IPS DF 19.7 (cell line): ENCODE measurements at places on chromosomes 3 and 15.

DNA sequence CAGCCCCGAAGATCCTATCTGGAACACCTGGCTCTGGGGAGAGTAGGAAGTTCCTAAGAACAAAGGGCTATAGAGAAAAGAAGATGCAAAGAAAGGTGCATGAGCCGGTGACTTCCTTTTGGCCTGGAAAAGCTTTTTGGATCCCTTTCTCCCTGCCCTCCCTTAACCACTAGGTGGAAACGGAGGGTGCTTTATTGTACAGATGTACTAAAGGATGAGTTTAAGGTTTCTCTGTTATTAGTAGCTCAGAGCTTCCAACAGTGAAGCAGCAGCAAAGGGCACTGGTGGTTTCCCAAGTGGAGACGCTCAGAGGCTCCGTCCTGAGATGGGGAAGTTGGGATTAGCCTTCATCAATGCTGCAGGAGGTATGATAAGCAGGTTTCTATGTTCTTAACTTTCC lies 5.9 kb upstream of the ADGRG7 start:
- DNase-seq: peak; percentile 40

DNA sequence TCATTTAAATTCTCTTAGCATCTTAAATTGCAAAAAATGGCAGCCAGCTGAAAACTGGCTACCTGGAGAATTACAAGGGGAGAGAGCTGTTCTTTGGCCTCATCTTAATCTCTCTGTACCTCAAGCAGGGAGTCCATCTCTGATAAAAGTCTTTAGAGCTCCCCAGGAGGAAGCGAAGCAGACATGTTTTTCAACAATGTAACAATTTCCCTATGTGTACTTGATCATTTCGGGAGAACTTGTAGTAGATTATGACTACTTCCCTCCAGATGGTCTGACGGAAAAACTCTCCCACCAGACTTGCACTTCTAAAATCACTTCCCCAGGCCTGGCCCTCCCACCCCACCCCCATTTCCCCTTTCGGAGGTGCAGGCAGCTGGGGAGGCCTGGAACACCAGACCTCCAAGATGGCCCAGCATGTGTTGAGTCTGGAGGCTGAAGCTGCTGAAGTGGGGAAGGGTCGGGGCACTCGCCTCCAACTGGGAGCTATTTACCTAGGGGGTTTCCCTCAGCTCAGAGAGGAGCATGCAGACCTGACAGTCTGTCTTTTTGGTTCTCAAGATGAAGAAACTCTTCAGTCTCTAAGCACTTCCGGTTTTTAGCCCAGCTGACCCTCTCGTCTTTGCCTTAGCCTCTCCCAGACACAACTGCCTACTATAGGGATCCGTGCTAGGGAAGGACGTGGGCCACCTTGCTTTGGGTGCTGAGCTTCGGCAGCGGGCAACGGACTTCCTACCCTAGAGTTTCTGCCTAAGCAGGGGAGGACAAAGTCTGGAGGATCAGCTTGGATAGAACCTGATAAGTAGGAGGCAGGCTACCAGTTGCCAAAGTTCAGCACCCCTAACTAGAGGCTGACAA lies 164.0 kb upstream of the TBL1XR1 start:
- no peak for DNase-seq

- no peak for DNase-seq
Measured at GRCh38 chr3:194079702-194080172, 56.2 kb upstream of the HES1 start.

DNA sequence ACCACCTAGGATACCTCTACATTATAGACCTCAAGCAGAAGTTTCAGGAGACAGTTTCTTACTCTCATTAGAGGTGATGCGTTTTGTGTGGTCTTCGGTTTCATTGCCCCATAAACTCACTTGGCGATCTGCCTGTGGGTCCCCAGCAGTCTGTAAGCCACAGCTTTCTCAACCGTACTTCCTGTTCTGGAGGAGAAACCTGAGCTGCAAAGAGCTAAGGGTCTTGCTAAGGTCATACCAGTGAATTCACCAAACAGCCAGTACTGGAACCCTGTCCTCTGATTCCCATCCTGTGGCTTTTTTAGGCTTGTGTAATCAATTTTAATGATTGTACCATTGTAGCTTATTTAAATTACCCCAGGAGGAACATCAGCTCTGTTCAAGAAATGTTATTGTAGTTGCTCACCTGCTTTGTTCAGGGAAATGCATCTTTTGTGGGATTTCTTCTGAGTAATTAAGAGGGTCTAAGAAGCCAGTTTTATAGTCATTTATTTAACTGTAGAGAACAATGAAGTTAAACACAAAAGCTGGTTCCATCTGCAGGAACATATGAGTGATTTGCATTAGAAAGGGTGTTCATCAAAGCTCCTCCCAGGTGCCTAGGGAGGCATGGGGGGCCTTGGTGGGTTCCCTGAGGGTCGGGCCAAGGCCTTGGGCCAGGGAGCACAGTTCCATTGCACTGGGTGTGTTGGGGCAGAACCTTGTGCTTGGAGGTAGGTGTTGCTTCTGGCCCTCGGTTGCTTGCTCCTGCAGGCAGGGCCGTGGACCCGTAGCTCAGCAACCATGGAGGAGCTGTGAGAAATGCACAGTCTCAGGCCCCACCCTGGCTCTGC lies 69.6 kb downstream of the APBA2 start:
- DNase-seq: no peak

GRCh38 chr3:90221900-90222299 lies 1114.5 kb downstream of the EPHA3 start:
- no peak for DNase-seq

DNA sequence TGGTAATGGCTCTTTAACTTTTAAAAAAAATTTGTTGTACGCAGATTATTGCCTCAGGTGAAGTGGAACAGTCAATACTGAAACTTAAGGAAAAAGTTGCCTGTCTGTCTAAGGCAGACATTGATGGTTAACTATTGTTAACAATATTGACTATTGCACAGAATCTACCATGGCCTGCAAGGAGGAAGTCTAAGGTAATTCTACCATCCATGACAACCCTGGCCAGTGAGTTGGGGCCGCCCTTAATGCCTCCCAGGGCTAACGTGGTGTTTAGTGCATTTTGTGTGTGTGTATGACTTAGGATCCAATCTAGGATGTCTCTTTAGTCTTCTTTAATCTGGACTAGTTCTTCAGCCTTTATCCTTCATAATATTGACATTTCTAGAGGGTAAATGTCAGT lies 2.1 kb upstream of the CPB1 start:
- DNase-seq: no peak

GRCh38 chr3:184737641-184738505 lies 26.0 kb upstream of the MAGEF1 start:
- DNase-seq: no peak

- peak; percentile 20 for DNase-seq
Measured at GRCh38 chr3:168040607-168041208, 55.0 kb downstream of the GOLIM4 start.

GRCh38 chr3:195796795-195797194 lies 14.9 kb downstream of the MUC4 start:
- no peak for DNase-seq

GRCh38 chr3:106401666-106402490 lies 533.1 kb upstream of the CBLB start:
- DNase-seq: no peak

GRCh38 chr15:57562196-57562769 lies 29.4 kb upstream of the MYZAP start:
- DNase-seq: no peak

DNA sequence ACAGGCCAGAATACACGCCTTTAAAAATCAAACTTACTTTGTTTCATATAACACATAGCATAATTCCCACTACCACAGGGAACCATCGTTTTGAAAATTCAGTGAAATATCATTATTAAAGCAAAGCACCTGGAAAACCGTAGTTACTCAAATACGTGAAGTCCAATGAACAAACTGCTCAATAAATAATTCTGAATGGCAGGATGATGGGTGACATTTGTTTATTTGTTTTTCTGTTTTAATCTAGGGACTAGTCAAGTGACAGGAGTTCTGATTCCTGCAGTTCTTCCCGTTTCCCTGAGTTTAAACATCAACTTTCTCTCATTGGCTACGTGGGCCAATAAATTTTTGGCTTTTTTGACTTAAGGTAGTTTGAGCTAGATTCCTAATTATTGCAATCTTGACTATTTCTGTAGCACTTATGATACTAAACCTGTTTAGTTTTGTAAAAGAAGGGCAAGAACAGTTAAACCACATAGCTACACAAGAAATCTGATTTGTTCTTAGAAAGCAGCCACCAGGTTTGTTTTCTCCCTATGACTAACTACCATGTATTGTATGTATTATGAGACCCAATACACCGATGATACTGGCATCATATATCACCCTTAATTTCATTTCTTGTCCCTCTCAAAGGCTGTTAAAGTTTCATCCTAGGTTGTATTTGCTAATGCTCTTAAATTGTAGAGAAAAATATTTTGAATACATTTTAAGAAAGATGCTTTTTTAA lies 411.2 kb downstream of the SHQ1 start:
- DNase-seq: no peak

- no peak for DNase-seq
Measured at GRCh38 chr3:126450744-126451143, 24.9 kb downstream of the ZXDC start.

GRCh38 chr3:71990545-71990944 lies 205.6 kb upstream of the PROK2 start:
- no peak for DNase-seq

GRCh38 chr15:47675735-47676134 lies 41.6 kb upstream of the SEMA6D start:
- DNase-seq: no peak

GRCh38 chr3:50264383-50264963 lies 4.5 kb upstream of the SEMA3B start:
- peak; percentile 93 for DNase-seq

- DNase-seq: no peak
Measured at GRCh38 chr3:35565048-35565447, 74.3 kb upstream of the ARPP21 start.

- no peak for DNase-seq
Measured at GRCh38 chr3:118809696-118810498, 224.7 kb downstream of the IGSF11 start.

DNA sequence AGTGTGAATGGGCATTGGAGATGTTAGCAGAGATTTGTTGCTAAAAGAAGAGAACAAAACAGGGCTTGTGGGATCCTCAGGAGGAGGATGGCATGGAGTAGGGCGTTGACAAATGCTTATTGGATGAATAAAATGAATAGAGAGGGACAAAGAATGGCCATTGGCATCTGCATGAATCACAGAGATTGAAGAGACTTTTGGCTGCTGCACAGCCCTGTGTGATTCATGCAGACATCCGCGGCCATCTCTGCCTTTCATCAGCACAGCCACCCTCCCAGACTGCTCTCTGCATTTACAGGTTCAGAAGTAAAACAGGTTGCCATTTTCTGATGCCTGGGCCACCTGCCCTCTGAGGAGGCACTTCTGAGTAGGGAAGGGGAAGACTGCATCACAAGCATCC lies 397.9 kb downstream of the EPHB1 start:
- no peak for DNase-seq

- DNase-seq: no peak
Measured at GRCh38 chr3:13419505-13420044, 547 bp downstream of the NUP210 start.

- no peak for DNase-seq
Measured at GRCh38 chr3:133130168-133130567, 92.0 kb downstream of the TMEM108 start.

DNA sequence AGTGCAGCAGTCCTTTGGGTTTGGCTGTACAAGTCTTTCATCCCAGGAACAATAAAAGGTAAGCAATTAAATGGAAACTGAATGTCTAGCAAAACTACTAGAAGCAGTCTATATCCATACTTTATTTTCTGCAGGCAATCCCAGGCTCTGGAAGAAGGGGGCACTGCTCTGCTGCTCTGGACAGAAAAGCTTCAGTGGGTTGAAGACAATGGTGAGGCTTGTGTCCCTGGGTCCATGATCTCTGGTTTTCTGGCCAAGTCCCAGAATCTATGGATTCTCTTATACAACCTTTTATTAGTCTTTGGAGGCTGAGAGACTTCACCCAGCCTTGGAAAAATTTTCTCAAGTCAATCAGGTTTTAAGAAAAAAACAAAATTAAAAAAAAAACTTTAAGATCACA lies 35.6 kb downstream of the SCAP start:
- no peak for DNase-seq

GRCh38 chr3:119538772-119539171 lies 20.6 kb downstream of the CD80 start:
- no peak for DNase-seq

DNA sequence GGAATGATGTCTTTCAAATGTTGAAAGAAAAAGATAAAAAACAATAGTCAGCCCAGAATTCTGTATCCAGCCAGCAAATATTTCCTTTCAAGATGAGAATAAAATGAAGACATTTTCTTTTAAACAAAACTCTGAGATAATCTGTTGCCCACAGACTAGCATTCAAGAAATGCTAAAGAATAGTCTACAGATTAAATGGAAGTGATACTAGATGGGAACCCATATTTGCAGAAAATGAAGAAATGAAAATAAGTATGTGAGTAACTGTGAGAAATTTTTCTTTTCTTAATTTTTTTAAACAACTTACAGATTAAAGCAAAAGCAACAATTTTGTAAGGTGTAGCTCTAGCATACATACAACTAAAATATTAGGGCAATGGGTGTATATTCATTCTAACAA lies 469.8 kb downstream of the IGSF11 start:
- no peak for DNase-seq
